ENCODE measurements at places on chromosomes 11 and 22. TPM values are rescaled to one million over a fixed set of nuclear protein-coding genes. Genes with fewer than 3 reads are reported as not detected.

DNA sequence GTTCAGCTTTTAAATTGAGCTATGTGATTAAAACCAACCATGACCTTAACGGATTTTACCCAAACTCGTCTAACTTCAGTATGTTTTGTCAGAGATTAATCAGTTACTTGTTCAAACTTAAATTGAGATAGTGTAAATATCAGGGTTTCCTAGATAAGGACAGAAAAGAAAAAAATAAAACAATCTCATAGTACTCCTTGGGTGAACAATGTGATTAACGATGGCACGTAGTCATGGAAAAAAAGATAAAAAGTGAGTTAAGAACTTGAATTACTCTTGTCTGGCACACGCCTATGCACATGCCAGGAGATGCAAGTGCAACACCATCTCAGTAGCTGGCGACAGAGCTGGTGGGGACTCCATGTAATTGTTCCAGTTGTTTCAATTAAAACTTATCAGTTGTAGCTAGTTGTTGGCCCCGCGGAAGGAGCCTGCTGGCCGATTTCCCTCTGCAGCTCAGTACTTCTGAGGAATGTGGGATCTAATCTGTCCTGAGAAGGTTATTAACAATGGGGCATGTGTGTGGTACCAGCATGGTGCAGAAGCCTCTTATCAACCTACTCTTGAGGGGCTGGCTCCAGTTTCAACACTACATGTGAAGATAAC lies 3.0 kb downstream of the RASSF10 start:
- no peaks in the 10 kb centered on the region for H3K36me3 ChIP-seq
- no peak overlapping the region for H3K4me3 ChIP-seq
- peaks cover 7% of the 10 kb centered on the region for H3K4me1 ChIP-seq
- H3K27me3 ChIP-seq, result peaks cover 86% of the 10 kb centered on the region

DNA sequence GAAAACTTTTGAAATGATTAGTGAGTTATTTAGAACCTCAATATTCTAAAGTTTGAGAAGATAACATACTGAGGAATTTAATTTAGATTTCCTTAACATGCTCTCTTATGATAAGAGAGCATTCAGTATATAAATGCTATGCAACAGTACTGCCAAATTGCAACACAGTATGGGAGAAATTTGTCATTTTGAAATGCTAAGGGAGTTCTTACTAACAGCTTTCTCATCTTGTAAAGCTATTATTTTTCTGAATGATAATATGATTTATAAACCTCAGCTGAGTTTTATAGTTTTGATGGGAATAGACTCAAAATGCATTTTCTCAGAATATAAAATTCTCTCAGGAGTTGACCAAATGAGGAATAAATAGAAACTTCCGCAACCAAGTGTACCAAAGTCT lies 108.4 kb downstream of the SPON1 start:
- H3K4me1 ChIP-seq, result no peaks in the 10 kb centered on the region
- H3K4me3 ChIP-seq, result no peak overlapping the region
- H3K27me3 ChIP-seq, result peaks cover 2% of the 10 kb centered on the region
- DNase-seq, result no peak
- H3K27ac ChIP-seq, result no peak overlapping the region

- no peak overlapping the region for H3K27ac ChIP-seq
- H3K36me3 ChIP-seq, result no peaks in the 10 kb centered on the region
- no peaks in the 10 kb centered on the region for H3K27me3 ChIP-seq
- H3K4me1 ChIP-seq, result peaks cover under 1% of the 10 kb centered on the region
Observed at GRCh38 chr22:25172153-25172552, 27.5 kb upstream of the CRYBB3 start.

DNA sequence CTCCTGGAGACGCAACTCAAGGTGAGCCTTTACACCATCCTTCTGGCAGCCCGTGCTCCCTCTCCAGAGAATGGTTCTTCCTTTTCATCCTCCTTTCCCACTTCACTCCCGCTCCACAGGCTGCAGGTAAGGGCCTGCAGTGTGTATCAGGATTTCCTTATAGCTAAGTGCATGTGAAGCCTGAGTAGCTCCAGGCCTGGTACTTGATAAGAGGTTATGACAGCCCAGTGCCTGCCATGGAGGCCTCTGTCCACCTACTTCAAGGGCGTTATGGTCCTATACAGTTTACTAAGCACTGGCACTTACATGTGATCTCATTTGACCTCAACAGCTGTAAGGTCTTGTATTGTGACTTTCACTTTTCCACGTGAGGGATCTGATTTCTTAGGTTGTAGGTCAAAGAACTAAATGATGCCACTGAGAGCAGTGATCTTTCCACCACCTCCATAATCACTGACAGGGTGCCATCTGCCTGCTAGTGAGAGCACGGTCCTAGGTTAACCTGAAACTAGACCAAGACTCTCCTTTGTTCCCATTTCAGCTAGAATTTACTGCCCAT lies 18.1 kb downstream of the SSH3 start:
- peaks cover 13% of the 10 kb centered on the region for H3K4me1 ChIP-seq
- H3K27ac ChIP-seq, result no peak overlapping the region
- no peaks in the 10 kb centered on the region for H3K27me3 ChIP-seq

The KCNJ11 gene
- not detected for total RNA-seq

The HOATZ gene
- total RNA-seq, result not detected

Measured in osteocyte (in vitro differentiated cells).